ENCODE measurements at places on chromosomes 5 and 9.

DNA sequence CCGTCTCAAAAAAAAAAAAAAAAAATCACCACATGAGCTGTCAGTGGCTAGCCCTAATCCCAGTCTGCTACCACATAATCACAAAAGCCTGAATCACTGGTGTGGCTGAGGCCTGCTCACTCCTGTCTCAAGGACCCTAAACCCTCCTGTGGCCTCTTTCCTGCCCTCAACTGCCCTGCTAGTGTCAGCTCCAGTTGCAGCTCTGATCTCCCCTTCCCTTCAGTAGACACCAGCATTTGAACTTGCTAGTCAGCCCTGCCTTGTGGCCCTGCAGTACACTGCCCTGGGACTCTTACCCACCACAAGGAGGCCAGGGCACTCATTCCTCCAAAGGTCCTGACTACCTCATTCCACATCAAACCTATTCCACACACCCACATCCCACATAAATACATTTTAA lies 9.5 kb upstream of the P4HA2 start:
- no peak overlapping the region for H3K27ac ChIP-seq
- peaks cover 1% of the 10 kb centered on the region for H3K4me1 ChIP-seq
- no peaks in the 10 kb centered on the region for H3K36me3 ChIP-seq

GRCh38 chr9:94656200-94656599 lies 16.9 kb upstream of the FBP1 start:
- DNase-seq, result no peak
- peaks cover 5% of the 10 kb centered on the region for H3K27me3 ChIP-seq
- no peak overlapping the region for H3K4me3 ChIP-seq
- no peaks in the 10 kb centered on the region for H3K4me1 ChIP-seq

- no peak for DNase-seq
- H3K4me3 ChIP-seq, result no peak overlapping the region
- H3K27ac ChIP-seq, result no peak overlapping the region
- H3K27me3 ChIP-seq, result peaks cover 1% of the 10 kb centered on the region
- no peaks in the 10 kb centered on the region for H3K36me3 ChIP-seq
Observed at GRCh38 chr9:117164512-117164911, 250.3 kb downstream of the ASTN2 start.

GRCh38 chr5:72633041-72633445 lies 125.8 kb upstream of the ZNF366 start:
- H3K27ac ChIP-seq, result no peak overlapping the region
- DNase-seq, result no peak
- no peaks in the 10 kb centered on the region for H3K27me3 ChIP-seq
- H3K36me3 ChIP-seq, result no peaks in the 10 kb centered on the region
- no peak overlapping the region for H3K4me3 ChIP-seq

- no peaks in the 10 kb centered on the region for H3K36me3 ChIP-seq
- peaks cover 8% of the 10 kb centered on the region for H3K4me1 ChIP-seq
- H3K27ac ChIP-seq, result no peak overlapping the region
- no peak overlapping the region for H3K4me3 ChIP-seq
- no peaks in the 10 kb centered on the region for H3K27me3 ChIP-seq
Observed at GRCh38 chr5:112576298-112576925, 157.3 kb upstream of the EPB41L4A start.

DNA sequence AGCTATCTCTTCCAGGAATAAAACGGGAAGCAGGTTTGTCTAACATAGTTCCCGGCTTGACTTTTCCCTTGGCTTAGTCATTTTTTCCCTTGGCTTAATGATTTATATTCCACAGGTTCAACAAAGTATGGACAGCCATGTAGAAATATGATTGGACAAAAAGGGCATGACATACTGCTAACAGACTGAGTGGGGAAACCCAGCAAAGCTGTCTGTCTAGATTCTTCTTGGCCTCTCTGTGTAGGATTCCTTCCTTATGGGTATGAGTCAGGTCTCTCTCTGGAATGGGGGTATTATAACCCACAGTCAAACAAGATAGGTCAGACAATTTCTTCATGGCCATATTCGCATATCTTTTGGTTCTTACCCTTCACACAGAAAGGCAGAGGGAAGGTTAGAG lies 5.7 kb upstream of the MTAP start:
- no peaks in the 10 kb centered on the region for H3K27me3 ChIP-seq
- DNase-seq, result no peak
- no peak overlapping the region for H3K27ac ChIP-seq
- H3K4me1 ChIP-seq, result peaks cover 6% of the 10 kb centered on the region
- no peaks in the 10 kb centered on the region for H3K36me3 ChIP-seq

- peaks cover 36% of the 10 kb centered on the region for H3K4me1 ChIP-seq
- no peak for DNase-seq
- no peak overlapping the region for H3K4me3 ChIP-seq
- peaks cover 2% of the 10 kb centered on the region for H3K36me3 ChIP-seq
- H3K27me3 ChIP-seq, result peaks cover 2% of the 10 kb centered on the region
Observed at GRCh38 chr9:134315716-134316448, 10.4 kb upstream of the RXRA start.
